ENCODE measurements at places on chromosomes 5 and 9.

DNA sequence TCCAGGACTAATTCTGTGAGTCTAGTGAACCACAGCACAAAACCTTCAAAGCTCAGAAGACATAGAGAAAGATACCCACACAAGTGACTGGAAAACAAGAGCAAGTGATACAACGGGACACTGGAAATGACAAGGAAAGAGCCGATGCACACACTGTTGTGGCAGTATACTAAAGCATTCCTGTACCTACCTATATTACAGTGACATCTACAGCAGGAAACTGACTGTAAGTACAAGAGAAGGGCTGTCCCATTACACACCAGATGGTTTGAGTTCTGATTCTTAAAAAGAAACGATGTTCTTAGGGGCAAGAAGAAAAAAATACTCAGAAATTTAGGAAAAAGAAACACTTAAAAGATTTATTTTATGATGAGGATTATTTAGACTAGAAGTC lies 18.5 kb downstream of the TMEM245 start:
- no peak for DNase-seq

GRCh38 chr9:86975606-86976005 lies 28.3 kb upstream of the GAS1 start:
- no peak for DNase-seq

DNA sequence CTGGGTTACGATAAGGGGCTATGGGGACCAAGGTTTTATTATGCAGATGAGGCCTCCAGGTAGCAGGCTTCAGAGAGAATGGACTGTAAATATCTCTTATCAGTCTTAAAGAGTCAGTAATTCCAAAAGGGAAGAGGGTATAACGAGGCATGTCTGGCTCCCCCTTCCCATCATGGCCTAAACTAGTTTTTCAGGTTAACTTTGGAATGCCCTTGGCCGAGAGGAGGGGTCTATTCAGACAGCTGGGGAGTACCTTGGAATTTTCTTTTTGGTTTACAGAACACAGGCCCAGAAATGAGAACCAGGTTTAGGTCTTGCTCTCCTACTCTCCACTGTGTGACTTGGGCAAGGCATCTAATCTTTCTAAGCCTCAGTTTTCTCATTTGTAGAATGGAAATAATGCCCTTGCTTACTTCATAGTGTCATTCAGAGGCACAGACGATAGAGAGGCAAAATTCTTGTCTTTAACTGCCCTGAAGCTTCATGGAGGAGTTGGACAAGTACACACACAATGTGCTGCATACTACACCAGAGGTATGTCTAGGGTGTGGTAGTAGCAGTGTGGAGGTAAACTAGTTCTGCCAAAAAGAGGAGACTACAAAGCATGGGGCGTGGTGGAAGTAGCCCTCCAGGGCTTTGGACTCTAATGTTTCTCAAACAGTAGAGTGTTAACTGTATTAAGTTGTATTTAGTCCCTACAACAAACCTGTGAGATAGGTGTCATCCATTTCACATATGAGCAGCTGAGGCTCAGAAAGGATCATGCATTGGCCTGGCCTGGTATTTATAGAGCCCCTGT lies 45.5 kb downstream of the IRF1 start:
- no peak for DNase-seq

- no peak for DNase-seq
Measured at GRCh38 chr5:989961-990530, 18.6 kb upstream of the NKD2 start.

DNA sequence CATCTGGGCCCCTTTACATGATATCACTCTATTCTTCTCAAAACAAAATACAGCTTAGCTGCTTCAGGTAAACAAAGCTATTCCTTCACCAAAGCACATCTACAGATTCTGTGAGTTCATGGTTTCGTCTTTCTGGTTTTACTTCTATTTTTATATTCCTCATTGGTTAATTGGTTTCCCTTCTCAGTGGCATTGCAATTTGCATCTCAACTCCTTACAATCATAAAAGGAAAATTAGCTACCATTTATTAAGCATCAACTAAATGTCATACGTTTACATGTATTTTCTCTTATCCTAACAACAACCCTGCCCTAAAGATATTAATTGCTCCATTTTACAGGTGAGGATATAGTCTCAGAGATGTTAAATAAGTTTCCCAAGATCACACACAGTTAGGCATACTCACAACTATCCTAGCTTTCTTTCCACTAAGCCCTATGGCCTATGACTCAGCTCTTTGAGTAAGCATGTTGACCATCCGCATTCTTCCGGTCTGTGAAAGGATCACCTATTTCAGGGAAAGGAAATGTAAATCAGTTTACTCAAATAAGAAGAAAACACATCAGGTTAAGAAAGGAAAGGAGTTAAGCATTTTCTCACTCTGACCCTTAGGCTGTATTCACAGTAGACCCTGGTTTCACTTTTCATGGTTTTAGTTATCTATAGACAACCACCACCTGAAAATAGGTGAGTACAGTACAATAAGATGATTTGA lies 146.1 kb downstream of the CAAP1 start:
- DNase-seq = no peak

GRCh38 chr5:135966165-135966564 lies 11.4 kb upstream of the LECT2 start:
- no peak for DNase-seq

GRCh38 chr5:179495906-179496455 lies 54.4 kb upstream of the RUFY1 start:
- no peak for DNase-seq

DNA sequence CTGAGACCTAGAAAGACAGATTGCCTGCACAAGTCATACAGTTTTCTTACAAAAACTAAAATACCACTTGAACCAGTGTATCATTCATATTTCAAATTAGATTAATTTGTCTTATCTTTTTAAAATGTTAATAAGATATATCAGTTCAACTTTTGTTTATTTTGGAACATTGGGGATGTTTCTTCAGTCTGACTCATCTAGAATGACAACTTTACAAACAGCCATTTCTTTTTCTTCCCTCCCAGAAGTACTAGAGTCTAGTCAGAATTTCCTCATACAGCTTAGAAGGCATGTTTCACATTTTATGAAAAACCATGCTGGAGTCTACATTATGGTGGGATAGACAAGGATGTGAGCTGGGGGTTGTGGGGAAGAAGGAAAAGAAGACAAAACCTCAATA lies 262.5 kb downstream of the NFIB start:
- no peak for DNase-seq

- peak; percentile 67 for DNase-seq
Measured at GRCh38 chr5:72268753-72269410, 51.2 kb downstream of the MRPS27 start.

DNA sequence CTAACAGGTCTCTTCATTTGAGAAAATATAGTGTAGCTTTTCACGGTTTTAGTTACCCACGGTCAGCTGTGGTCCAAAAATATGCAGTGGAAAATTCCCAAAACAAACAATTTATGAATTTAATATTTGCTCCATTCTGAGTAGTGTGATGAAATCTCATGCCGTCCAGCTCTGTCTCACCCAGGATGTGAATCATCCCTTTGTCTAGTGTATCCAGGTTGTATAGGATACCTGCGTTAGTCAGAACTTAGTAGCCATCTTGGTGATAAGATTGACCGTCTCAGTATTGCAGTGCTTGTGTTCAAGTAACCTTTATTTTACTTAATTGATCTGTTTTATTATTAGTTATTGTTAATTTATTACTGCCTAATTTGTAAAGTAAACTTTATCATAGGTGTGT lies 41.1 kb downstream of the NDUFS4 start:
- DNase-seq = no peak

DNA sequence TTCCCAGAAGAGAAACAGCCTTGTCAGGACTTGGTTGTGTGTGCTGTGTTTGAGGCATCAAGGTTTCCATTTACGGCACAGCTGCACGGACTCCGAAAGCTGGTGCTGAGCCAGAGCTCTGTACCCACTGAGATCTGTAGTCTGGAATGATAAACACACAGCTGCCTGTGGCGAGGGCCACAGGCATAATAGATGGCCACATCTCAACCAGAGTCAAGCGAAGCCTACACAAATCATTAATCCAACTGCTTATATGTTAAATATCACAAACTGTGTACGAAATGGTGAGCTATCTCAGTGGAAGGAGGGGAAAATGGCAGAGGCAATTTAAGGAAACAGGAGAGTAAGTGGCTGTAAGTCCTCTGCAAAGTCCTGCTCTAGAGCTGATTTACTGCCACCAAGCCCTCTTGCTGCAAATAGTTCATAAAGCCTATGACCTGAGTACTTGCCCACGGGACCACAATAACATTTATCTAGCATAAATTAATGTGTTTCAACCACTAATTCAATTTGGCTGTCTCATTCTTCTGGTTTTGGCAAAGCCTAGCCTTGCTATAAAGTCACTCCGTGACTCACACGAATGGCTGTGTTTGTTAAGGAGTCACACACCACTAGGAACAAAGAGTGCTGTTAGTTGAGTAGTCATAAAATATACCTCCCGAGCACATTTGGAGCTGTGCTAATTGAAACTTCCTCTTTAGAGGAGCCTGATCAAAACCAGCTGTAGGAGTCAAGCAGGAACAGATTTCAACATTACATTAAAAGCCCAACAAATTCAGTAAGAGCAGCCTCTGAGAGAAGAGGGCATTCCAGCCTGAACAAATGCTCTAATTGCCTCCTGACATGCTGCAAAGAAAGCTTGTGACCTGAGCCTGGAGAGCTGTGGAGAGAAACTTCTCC lies 738.6 kb upstream of the ZNF608 start:
- no peak for DNase-seq

DNA sequence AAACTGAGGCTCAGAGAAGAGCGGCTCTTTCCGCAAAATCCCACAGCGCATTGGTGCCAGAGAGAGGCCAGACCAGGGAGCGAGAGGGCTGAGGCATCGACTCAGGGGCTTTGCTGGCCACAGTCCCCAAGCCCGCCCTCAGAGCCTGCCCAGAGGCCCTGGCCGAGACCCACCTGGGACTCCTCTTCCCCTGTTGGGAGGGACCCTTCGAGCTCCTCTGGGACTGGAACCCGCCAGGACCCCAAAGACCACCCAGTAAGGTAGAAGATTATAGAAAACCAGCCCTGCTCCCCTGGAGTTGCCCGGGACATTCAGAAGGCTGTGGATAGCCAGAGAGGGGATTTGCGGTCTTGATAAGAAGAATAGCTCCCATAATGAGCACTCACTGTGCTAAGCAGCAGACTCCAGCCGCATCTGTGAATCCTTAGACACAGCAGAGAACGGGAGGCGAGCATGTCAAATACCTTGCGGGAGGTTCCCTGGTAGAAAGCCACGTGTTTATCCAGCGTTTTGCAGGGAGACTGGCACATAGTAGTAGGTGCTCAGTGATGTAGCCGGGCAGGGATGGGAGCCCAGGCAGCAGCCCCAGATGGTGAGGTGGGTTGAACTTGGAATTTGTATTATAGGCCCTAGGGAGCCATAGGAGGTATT lies 651 bp upstream of the AK1 start:
- DNase-seq = no peak

- DNase-seq = no peak
Measured at GRCh38 chr9:110997847-110998246, 40.4 kb downstream of the LPAR1 start.

DNA sequence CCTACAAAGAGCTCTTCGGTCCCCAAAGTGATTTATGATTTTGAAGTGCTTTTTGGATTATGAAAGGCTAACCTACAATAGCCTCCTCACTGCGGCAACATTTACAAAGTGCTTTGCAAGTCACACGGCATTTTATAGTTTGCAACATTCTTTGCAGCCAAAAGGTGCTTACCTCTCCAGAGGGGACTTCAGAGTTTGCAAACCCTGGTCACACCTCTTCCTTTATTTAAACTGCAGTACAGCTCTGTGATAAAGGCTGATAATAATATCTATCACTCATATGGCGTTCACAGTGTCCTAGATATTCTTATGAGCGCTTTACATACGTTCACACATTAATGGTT lies 20.0 kb upstream of the CRB2 start:
- DNase-seq = no peak

DNA sequence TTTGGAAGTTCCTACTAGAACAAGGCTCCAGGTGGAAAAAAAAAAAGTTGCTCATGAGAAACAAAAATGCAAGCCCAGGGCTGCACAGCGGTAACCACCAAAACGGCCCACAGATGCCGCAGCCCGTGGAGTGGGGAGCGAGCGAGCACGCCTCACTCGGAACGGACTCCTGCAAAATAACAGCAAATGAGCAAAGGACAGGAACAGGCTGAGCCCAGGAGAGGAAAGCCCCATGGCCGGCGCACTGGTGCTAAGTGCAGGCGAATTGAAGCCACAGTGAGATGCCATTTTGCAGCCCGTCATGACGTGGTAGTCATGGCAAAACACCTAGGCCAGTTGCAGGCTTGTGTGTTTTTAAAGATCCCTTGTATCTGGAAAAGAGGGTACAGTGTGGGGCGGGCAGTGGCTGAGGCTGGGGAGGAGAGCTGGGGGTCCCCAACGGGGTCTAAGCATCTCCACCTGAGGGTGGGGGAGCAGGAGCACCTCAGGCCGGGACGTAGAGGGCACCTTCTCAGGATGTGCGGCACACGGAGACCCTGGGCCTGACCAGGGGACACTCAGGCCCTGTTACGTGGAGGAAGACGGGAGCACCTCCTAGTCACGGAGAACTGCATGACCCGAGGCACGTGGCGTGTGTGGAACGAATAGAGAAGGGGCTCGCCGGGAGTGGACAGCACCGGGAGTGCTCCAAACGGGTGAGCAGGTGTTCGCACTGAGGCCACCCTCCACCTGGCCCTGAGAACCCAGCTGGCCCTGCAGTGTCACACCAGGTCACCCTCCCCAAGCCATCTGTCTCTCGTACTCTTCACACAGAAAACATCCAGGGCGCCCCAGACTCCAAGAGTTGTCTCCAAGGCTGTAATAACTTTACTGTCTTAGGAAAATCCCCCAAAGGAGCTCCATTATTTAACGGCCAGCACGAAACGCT lies 10.7 kb downstream of the GRM6 start:
- no peak for DNase-seq

- no peak for DNase-seq
Measured at GRCh38 chr9:122875523-122875922, 29.6 kb downstream of the RC3H2 start.

DNA sequence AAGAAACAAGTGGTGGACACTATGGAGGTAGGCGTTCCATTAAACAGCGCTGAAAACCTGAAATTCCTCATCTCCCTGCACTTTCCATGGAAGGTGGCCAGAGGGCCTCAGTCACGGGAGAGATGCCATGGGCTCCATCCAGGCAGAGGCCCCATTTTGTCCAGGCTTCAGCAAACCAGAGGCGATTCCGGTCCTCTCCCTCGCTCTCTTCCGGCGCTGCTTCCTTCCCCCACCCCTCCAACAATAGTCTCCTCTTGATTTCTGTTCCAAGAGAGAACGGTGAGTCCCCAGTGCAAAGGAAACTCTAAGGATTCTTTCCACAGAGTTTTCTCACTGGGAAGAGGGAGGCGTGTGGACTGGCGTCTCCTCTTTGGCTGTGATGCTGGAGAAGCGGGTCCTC lies 7.5 kb downstream of the ZNF366 start:
- no peak for DNase-seq

DNA sequence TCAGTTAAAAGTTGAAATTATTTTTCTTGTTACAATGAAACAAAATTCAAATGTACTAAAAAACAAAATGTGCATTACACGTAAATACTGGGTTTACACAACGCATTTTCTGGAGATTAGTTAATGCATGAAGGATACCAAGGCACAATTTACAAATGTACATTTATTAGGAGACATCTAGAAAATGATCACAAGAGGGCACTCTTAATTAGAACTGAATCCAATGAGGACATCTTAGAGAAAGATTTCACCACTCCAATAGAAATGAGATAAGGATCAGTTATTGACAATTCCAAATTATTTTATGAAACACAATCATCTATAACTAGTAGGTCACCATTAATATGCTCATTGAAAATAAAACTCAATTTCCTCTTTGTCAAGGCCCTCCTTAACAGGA lies 36.6 kb upstream of the CDH12 start:
- no peak for DNase-seq
